ENCODE measurements at places on chromosomes 1 and 21. TPM values are rescaled to one million over a fixed set of nuclear protein-coding genes. Genes with fewer than 3 reads are reported as not detected.

GRCh38 chr1:166875302-166875733 lies 746 bp downstream of the TADA1 start:
- DNase-seq, result no peak

DNA sequence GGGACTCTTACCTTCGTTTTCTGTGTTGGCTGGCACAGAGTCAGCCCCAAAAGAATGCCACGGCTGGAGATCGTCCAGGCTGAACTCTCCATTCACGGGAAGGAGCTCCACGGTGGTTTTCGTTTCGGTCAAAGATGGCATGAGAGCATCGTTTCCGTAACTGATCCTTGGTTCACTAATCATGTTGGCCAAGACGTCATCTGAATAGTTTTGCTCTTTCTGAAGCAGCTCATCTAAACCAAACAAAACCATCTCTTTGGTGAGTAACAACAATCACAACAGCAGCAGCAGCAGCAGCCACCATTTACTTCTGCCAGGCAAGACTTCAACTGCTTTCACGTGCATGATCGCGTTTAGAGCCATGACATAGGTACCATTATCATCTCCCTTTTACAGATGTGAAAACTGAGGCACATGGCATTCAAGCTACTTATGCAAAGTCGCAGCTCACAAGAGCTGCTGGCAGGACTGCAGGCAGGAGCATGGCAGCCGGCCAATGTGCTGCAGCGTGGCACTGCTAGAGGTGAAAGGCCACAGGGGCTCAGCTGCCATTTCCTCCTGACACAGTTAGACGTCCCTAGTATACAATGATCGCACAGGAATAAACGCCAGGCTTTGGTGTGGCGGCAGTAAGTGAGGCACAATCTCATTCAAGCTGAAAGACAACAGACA lies 177.1 kb downstream of the GABPA start:
- DNase-seq, result no peak

- DNase-seq, result no peak
Observed at GRCh38 chr1:61093525-61094137, 11.3 kb downstream of the NFIA start.

- DNase-seq, result no peak
Observed at GRCh38 chr1:95140791-95141190, 23.6 kb downstream of the TLCD4 start.

DNA sequence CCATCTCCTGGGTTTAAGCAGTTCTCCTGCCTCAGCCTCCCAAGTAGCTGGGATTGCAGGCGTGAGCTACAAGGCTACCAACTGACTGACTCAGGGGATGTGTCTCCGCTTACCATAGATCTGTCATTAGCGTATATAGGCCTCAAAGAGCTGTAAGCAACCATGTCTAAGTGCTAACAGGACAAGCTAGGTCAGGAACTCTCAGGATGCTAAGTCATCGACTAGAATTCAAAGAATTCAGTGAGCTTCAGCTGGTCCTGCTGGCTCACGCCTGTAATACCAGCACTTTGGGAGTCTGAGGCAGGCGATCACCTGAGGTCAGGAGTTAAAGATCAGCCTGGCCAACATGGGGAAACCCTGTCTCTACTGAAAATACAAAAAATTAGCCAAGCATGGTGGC lies 29.5 kb downstream of the CAPN2 start:
- DNase-seq, result no peak

- DNase-seq, result no peak
Observed at GRCh38 chr1:3697810-3698209, 45.5 kb downstream of the TP73 start.

The GABPB2 gene
- 43.1 TPM for total RNA-seq

The SLC2A5 gene
- total RNA-seq, result 90.5 TPM

The RPL22 gene
- total RNA-seq, result 95.1 TPM

The OMA1 gene
- 24.7 TPM for total RNA-seq

The A3GALT2 gene
- total RNA-seq, result 1.7 TPM

The RGS16 gene
- 1.3 TPM for total RNA-seq

The HMGCL gene
- total RNA-seq, result 54.3 TPM

All from testis (tissue), 5 donors.